ENCODE measurements at places on chromosomes 2 and 18. TPM values are rescaled to one million over a fixed set of nuclear protein-coding genes. Genes with fewer than 3 reads are reported as not detected.

DNA sequence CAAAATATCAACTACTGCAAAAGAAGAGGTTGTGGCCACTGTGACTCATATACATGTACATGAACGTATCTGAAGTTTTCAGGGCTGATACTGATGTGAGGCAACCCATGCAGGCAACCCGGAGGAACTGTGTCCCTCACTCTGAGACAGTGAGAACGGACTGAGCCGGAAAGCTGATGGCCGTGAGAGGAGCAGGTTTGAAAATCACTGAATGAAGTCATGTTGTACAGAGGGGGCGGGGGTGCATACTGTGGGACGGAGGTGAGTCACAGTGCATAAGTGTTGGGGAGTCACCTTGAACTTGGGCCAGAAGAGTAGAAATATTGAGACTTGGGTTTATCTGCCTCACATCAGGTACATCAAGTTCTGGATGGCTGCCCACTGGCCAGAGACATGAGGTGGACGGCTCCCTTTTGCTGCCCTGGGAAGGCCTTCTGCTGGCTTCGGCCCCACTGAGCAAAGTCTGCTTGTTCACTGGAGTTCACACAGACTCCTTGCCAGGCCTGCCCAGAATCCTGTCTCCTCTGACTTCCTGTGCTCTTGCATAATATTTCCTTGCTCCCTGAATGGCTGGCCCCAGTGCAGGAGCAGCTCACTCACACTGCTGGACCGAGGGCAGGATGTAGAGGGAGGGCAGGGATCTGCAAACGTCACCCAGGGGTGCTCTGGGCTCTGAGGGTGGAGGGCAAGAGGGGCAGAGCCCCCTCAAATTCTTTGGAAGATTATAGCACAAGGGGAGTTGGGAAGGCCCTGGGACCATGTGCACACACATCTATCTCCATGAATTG lies 18.1 kb downstream of the EPAS1 start:
- no peaks in the 10 kb centered on the region for H3K27me3 ChIP-seq
- no peaks in the 10 kb centered on the region for H3K36me3 ChIP-seq

DNA sequence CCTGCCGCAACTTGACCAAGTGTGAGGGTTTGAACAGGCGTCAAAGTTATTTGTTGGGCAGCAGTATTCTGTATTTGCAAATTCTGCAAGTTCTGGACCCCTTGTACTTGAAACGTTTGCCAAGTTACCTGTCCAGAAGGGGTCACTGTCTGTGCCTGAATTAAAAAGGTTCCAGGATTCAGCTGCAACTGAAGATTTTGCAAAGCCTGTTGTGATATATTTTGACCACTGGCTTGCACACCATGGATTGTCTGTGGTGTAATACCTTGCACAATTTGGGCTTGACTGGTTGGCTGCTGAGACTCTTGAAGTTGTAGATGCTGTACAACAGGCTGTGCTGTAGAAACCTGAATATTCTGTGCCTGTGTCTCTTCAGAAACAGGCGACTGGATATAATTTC lies 10.2 kb downstream of the SP3 start:
- no peaks in the 10 kb centered on the region for H3K27me3 ChIP-seq
- no peak for DNase-seq
- peaks cover 100% of the 10 kb centered on the region for H3K4me1 ChIP-seq
- no peak overlapping the region for H3K4me3 ChIP-seq

GRCh38 chr2:179931502-179931901 lies 70.1 kb upstream of the ZNF385B start:
- no peak for DNase-seq
- H3K27ac ChIP-seq: no peak overlapping the region
- H3K4me3 ChIP-seq: no peak overlapping the region

- H3K27ac ChIP-seq: no peak overlapping the region
- H3K4me1 ChIP-seq: peaks cover 20% of the 10 kb centered on the region
- H3K4me3 ChIP-seq: no peak overlapping the region
- no peaks in the 10 kb centered on the region for H3K27me3 ChIP-seq
- H3K36me3 ChIP-seq: no peaks in the 10 kb centered on the region
Observed at GRCh38 chr2:113854970-113855740, 34.7 kb upstream of the ACTR3 start.

DNA sequence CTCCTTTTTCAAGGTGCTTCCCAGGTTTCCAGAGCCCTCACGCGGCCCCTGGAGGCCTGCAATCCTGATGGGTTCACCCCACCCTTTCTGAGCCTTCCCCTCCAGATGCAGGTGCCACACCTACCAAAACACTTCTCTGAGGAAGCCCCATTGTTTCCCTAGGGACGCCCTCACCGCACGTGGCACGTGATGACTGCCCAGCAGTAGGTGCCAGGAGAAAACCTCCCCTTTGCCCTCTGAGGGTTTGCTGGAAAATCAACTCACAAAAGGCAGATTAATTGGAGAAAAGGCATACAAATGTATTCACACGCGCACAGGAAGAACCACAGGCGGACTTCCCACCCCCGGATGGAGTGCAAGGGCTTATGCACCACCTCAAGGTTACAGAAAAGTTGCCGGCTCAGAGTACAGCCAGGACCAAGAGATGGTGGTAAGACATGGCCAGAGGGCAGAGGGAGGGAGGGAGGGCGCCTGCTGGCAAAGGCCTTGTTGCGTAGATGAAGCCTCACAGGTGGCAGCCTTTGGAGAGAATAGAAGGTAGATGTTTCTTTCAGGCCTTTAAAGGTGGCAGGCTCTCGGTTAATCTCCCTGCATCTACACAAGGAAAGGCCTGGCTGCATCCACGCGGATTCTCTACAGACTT lies 269.4 kb upstream of the RAB6C start:
- H3K4me1 ChIP-seq: no peaks in the 10 kb centered on the region
- no peak overlapping the region for H3K27ac ChIP-seq
- H3K36me3 ChIP-seq: no peaks in the 10 kb centered on the region
- DNase-seq: no peak
- no peaks in the 10 kb centered on the region for H3K27me3 ChIP-seq

DNA sequence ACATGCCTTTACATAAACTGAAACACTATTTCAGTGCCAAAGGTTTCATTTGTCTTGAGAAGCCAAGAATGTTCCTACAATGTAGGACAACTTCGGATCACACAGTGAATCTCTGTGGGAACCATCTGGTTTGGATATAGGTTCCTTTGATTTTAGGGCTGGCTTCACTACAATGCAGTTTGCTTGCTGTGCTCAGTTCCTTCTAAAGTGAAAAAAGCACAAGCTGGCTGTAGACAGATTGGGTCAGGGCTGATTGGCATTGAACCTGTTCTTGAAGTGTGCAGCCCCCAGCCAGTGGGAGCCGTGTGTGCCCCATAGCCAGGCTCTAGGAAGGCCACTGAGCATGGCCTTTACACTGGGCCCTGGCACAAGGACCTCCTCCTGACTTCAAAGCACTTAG lies 167.9 kb upstream of the HNRNPA3 start:
- DNase-seq: no peak
- no peak overlapping the region for H3K4me3 ChIP-seq
- H3K27ac ChIP-seq: no peak overlapping the region
- H3K27me3 ChIP-seq: no peaks in the 10 kb centered on the region
- H3K36me3 ChIP-seq: no peaks in the 10 kb centered on the region

DNA sequence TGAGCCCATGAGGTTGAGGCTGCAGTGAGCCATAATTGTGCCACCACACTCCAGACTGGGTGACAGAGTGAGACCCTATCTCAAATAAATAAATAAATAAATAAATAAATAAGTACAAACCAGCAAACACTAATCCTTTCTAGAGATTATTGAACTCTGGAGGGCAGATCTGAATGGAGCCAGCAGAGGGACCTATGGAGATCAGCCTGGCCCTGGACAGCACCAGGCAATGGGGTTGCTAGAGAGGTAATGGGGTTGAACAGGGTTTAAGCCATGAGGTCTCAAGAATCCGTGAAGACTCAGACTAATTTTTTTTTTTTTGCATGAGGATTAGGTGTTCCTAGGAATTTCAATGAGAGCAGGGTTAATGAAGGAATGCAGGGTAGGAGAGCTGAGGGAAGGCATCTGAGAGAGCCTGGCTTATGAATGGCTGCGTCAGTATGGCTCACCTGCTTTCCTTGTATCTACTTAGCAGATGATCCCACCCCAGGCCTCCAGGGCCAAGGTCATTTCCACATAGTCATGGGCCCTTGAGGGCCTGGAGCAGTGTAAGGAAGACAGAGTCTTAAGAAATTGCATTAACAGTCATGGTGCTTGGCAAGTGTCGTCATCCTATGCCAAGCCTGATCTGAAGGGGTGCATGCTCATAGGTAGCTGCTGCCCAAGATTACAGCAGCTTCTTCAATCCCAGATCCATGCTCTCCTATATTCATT lies 34.6 kb upstream of the IL37 start:
- H3K36me3 ChIP-seq: no peaks in the 10 kb centered on the region
- no peak overlapping the region for H3K27ac ChIP-seq

The RNF152 gene
- total RNA-seq: 45.7 TPM

The CLEC4F gene
- 0.49 TPM for total RNA-seq

The EVA1A gene
- total RNA-seq: not detected

The LINC00305 gene
- total RNA-seq: not detected
